ENCODE measurements at places on chromosomes 1 and 21.

GRCh38 chr1:211349741-211350140 is 23.1 kb downstream of the TRAF5 start:
- no peak for DNase-seq

- DNase-seq = no peak
These were observed 4.1 kb downstream of the EIF2D start for GRCh38 chr1:206608108-206608698.

GRCh38 chr1:187985145-187985896 is 1156.6 kb downstream of the PLA2G4A start:
- no peak for DNase-seq

- DNase-seq = no peak
These were observed 12.8 kb upstream of the ECE1 start for GRCh38 chr1:21302747-21303715.

GRCh38 chr1:195754874-195755273 is 853.4 kb downstream of the KCNT2 start:
- no peak for DNase-seq

GRCh38 chr1:205543351-205544301 is 39.2 kb downstream of the CDK18 start:
- peak; percentile 39 for DNase-seq

GRCh38 chr1:31227891-31228568 is 11.7 kb downstream of the NKAIN1 start:
- no peak for DNase-seq

- no peak for DNase-seq
These were observed 162.7 kb downstream of the PCP4 start for GRCh38 chr21:40029888-40030287.

DNA sequence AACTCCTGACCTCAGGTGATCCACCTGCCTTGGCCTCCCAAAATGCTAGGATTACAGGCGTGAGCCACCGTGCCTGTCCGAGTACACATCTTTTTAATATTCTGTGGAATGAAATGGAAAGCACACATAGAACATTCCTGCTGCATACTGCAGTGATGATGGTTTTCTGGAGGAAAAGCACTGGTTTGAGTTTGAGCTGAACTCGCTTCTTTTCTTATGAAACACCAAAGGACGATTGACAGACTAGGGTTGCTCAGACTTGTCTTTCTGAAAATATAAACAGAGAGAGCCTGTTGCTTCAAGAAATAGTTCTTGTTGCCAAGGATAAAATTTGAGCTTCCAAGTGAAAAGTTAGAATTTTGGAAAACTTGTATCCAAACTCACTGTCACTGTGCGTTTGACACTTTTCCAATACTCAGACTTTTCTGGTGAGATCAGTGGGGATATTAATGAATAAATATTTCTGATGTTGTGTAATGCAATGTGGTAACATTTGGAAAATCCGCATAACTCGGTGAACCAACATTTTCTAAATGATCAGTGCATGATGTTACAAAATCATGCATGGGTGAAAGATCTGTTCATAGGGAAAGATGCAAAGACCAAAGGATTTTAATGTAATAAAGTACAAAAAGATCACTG is 15.0 kb upstream of the ERMAP start:
- DNase-seq = no peak

- no peak for DNase-seq
These were observed 206.6 kb downstream of the HIVEP3 start for GRCh38 chr1:41712081-41712480.

GRCh38 chr1:27517907-27518718 is 28.1 kb upstream of the WASF2 start:
- no peak for DNase-seq

GRCh38 chr1:79797487-79797886 is 791.0 kb upstream of the ADGRL4 start:
- no peak for DNase-seq

DNA sequence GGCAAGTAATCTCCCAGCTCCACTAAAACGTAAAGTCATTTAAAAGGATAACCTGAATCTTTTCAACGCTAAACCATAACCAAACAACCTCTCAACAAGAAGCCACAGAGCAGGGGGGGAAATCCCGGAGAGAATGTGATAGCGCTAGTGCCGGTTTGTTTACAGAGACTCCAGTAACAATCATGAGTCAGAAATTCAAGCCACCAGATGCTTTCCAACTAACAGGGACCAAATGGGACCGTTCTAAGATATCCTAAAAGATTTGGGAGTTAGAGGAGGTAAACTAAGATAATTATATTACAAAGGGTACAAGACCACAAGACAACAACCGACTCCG is 825 bp downstream of the DCAF8 start:
- peak; percentile 65 for DNase-seq

DNA sequence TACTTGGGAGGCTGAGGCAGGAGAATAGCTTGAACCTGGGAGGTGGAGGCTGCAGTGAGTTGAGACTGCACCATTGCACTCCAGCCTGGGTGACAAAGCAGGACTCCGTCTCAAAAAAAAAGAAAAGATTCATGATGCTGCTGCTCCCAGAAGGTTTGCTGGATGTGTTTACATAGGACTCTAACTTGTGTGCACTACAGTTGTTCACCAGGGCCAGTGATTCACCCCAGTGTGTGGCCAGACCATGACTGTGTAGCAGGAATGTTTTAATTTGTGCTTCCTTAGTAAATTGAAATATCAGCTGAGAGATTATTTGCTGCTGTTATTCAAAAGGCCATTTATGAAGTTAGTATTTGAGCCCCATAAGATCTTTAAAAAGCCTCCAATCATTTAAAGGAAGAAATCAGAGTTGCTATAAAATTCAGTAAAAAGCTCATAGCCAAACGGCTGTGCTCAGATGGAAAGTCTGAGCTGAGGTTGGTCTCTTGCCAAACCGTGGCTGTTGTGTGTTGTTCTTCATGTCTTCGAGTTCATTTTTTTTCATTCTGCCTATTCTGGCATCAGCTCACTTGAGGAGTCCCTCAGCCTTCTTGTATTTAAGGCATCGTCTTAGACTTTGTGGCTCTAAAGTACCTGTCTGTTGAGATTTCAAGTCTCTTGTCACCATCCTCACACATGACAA is 18.1 kb upstream of the PGD start:
- peak; percentile 55 for DNase-seq
